ENCODE measurements at places on chromosomes 13 and 19.

GRCh38 chr19:58166708-58167280 lies 16.1 kb upstream of the ZNF274 start:
- DNase-seq: no peak

DNA sequence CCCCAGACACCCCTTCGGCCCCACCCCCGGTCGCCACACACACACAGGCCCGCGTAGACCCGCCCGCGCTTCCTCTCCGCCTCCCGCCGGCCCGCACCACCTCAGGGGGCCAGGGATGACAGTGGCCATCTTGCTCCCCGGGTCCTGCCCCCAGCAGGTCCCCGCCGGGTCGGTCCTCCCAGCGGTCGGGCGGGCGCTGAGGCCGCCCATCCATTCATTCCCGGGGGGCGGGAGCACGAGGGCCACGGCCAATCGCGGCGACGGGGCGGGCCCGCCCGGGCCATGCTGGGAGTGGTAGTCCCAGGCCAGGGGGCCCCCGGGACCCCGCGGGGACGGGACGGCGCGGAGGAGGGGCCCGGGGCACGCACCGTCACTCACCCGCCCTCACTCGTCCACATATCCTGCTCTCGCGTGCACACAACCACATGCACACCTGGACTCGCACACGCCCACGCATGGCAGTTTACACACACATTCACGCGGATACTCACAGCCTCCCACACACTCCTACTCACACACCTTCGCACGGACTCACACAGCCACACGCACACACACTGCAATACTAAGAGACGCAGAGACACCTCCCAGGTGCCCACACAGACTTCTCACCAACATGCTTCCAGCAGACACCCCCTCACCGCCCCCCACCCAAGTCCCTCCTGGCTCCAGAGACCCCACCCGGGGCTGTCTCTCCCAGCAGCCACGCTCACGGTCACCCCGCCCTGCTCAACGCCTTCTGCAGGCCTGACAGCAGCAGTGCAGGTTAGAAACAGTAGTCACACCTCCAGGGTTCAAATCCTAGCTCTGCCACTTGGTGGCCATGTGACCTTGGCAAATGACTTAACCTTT lies at the start of gene DPF1:
Gene DPF1, minus strand, starts transcription at position 209 of the 849 bp plus-strand sequence. Its CDS starts 80 bp downstream, at position 129.
- no peak for DNase-seq

GRCh38 chr19:14310055-14310454 lies 71.2 kb upstream of the ADGRE5 start:
- DNase-seq: no peak

GRCh38 chr13:105377452-105377851 lies 1158.0 kb downstream of the EFNB2 start:
- no peak for DNase-seq

GRCh38 chr13:37561031-37561430 lies 37.5 kb downstream of the POSTN start:
- DNase-seq: no peak

- DNase-seq: no peak
Observed at GRCh38 chr19:8831832-8832131, 322 bp downstream of the ZNF558 start.

- no peak for DNase-seq
Observed at GRCh38 chr19:310781-311496, 19.7 kb upstream of the PLPP2 start.

- DNase-seq: no peak
Observed at GRCh38 chr13:21256351-21256761, 79.9 kb downstream of the MRPL57 start.

GRCh38 chr19:44051650-44052402 lies at the start of gene ZNF223:
ZNF223 (plus strand) TSS chr19:44052036; CDS start chr19:44055177, 3,141 bp downstream.
- peak; percentile 87 for DNase-seq

- no peak for DNase-seq
Observed at GRCh38 chr13:92681239-92681638, 545.4 kb upstream of the GPC6 start.

DNA sequence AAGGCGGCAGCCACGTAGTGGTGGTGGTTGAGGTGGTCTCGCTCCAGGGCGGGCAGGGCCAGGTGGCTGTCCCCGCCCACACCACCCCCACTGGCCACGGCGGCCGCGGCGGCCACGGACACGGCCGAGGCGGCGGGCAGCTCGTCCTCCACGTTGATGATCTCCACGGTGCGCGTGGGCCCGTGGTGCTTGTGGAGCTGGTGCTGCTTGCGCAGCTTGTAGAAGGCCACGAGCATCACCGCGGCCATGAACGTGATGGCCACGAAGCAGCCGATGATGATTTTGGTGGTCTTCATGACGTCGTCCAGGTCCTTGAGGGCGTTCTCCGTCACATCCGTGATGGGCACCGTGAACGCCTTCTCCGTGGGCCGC lies 4.0 kb upstream of the ASPDH start:
- DNase-seq: no peak

DNA sequence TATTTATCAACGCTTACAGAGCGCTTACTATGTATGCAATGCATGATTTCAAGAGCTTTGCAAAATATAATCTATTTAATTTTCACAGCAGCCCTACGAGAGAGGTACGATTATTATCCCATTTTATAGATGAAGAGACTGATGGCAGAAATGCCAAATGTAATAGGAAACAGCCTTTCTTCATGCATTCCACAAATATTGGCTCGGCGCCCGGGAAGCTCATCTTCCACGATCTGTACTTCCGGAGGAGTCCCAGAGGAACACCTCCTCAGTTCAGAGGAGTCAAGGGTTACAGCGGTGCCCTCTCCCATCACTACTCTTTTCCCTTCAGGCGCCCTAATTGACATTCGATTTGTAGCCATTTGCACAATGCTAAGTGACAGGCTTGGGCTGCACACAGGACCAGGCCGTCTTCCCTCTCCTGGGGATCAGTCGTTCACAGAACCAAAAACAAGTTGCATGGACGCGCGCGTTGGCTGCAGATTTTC lies 1.1 kb upstream of the ARHGAP35 start:
- peak; percentile 72 for DNase-seq

- DNase-seq: no peak
Observed at GRCh38 chr19:12786141-12786870, 5.0 kb upstream of the JUNB start.

DNA sequence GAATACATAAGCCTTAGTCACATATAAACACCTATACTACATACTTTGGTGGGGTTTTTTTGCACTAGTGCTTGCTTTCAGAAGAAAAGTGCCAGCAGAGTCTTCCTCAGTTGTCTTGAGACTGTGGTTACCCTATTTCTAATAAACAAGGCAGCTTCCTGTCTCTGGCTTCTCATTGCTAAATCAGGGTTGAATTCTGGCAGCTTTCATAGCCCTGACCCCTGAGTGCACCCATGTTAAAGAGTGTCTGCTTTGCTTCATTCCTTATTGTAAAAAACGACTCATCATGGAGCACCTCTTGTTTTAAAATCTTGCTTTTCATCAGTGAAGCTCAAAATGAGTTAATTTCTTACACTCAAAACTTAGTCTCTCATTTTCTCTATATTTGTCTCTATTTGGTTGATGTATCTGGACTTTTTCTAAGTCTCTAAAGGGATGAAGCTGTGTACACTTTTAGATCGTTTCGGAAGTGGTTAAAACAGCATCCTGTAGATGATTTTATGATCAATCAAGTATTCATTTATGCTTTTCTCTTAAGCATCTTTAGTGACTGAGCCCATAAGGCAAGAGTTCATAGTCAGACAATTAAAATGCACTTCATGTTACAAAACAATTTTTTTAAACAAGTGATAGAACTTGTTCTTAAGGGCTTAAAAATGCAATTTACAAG lies 72.1 kb downstream of the KLF12 start:
- no peak for DNase-seq

GRCh38 chr19:32969549-32969948 lies 2.2 kb downstream of the CEP89 start:
- DNase-seq: no peak
